CD4-positive, alpha-beta T cell treated with Interferon alpha-2 for 1 hour (primary cell): ENCODE measurements at places on chromosomes 2 and 18.

- no peak for DNase-seq
These were observed 20.1 kb upstream of the YES1 start for GRCh38 chr18:832085-832681.

DNA sequence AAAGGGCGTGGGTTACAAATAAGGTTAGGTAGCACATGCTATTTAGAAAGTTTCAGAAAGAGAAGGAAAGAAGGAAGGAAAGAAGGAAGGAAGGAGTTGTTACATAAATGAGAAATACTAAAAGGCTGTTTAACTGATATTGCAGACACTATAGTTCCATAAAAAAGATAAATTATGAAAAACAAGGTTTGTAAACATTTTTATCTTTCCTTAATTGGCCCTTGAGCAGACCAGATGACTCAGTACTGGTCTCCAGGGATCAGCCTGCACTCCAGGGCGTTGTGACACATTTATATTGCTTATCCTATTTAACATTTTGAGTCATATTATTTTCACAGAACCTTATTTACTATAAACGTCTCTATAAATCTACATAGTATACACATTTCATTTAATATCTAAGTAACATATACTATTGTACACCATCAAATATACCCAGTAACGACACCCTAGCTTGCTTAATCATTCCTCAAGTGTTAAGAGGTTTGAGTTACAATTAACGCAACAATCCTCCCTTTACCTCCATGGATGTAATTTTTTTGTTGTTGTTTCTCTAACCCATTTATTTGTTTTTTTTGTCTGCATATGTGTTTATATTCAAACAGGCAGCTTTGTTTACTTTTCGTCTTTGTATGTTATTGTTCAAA, 2.8 kb upstream of the RAB31 start:
- no peak for DNase-seq

DNA sequence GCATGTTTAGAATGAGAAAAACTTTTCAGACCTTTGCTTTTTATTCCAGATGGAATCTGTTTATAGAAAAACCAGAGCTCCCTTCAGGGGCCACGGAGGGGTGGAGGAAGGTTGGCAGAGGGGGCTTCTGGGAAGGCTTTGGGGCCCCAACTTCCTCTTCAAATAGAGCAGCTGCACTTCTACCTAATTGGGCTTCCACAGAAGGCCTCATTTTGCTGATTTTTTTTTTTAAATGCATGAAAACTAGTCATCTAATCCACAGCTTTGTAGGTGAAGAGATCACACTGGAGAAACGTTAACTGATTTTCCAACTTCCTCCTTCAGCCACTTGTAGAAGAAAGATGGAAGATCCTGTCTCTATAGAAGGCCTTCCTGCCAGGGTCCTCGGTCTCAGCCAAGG, 181.8 kb downstream of the BCL11A start:
- no peak for DNase-seq

DNA sequence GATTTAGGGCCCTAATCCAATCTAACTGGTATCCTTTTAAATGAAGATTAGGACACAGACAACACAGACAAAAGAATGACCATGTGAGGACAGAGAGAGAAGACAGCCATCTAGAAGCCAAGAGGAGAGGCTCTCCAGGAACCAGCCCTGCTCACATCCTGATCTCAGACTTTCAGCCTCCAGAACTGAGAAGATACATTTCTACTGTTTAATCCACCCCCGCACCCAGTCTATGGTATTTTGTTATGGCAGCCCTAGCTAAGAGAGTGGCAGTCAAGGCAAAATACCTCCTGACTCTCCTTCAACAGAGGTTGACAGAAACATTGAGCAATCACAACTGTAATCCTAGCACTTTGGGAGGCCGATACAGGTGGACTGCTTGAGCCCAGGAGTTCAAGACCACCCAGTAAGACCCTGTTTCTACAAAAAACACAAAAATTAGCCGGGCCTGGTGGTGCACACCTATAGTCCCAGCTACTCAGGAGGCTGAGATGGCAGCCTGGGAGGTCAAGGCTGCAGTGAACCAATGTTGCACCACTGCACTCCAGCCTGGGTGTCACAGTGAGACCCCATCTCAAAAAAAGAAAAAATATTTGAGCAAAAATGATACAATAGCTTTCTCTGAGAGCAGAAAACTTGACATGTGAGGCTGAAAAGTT, 34.7 kb downstream of the WDR33 start:
- no peak for DNase-seq

DNA sequence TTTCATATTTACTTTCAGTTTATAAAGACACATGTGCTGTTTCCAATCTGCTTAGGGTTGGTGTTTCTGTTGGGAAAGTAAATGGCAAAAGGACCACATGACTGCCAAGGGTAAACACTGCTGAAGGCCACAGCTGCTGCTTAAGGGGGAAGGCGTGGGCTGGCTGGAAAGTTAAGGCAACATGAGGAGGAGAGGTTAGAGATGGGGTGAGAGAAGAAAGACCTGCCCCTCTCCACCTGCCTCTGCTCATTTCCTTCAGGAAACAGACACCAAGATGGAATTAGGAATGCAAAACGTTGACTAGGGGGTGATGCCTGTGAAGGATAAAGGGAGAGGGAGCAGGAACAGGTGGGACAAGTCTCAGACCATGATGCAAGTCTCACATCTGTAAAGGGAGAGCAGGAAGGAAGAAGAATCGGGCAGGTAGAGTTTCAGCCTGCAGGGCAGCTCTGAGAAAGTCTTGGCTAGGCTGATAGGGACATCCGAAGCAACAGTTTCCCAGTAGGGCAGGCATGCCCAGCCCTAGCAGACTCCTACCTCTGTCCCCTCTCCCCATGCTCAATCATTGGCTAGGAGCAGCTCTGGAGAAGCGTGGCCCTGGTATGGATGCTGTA, 86.0 kb downstream of the CDC42EP3 start:
- DNase-seq = no peak

GRCh38 chr18:45359275-45360009, 255.8 kb upstream of the SLC14A2 start:
- no peak for DNase-seq

DNA sequence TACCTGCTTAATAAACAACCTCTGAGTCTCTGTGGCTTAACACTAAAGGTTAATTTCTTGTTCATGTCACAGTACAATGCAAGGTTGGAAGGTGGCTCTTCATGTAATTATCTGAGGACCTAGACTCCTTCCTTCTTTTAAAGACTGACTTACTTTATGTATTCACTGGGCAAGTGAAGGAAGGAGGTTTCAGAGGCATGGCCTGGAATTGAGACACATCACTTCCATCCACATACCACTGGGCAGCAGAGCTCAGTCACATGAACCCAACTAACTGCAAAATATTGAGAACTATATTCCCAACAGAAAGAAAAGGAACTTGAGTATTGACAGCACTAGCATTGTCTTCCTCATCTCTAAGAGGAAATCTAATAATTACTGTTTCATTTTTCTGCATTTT, 57.5 kb upstream of the FN1 start:
- no peak for DNase-seq

GRCh38 chr2:224847961-224848850, 132.0 kb upstream of the CCDC195 start:
- no peak for DNase-seq

- no peak for DNase-seq
These were observed 119.4 kb downstream of the TWIST2 start for GRCh38 chr2:238967031-238967977.
